ENCODE measurements at places on chromosomes 1 and 21.

GRCh38 chr1:203508463-203509073, 14.6 kb downstream of the OPTC start:
- peak; percentile 23 for DNase-seq

DNA sequence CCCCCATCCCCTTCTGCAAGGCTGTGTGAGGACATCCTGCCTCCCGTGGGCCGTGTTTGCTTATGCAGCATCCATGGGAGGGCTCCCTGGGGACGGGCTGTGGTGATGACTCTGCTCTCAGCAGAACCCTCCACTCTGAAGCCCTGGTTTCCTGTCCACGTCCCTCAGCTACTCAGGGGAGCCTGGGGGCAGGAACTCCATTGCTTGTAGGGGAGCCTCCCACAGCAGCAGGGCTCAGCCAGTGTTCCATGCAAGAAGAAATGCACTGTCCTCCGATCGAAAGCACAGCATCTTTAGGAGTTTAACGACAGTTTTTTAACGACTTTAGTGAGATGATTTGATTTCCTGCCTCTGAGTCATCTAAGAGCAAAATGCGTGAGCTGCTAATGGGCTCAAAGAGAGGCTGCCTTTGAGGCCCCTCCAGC, 8.3 kb upstream of the KCNAB2 start:
- peak; percentile 92 for DNase-seq

DNA sequence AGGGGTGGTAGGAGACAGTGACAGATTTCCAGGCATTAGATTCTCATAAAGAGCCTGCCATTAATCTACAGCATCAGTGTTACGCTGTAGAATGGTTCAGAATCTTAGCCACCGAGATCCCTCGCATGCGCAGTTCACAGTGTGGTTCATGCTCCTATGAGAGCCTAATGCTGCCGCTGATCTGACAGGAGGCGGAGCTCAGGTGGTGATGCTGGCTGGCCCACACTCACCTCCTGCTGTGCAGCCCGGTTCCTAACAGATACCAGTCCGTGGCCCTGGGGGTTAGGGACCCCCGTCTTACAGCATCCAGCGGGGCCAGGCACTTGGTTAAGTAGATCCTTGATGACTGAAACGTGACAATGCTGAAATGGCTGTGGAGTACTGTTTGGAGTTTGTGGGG, 163.6 kb upstream of the C1orf21 start:
- DNase-seq = no peak

DNA sequence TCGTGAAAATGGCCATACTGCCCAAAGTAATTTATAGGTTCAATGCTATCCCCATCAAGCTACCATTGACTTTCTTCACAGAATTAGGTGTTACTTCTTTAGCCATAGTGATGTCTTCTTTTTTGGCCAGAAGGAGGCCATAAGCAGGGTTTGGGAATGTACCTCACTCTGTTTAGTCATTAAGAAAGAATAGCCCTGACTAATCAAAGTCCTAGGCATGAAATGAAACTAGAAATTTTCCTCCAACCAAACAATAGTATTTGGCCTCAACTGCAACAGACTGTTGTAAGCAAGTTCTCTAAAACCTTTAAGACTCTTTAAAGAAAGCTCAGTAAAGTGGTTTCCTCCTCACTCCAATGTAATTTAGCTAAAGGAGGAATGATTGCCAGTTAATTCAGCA, 163.9 kb downstream of the AKT3 start:
- no peak for DNase-seq

DNA sequence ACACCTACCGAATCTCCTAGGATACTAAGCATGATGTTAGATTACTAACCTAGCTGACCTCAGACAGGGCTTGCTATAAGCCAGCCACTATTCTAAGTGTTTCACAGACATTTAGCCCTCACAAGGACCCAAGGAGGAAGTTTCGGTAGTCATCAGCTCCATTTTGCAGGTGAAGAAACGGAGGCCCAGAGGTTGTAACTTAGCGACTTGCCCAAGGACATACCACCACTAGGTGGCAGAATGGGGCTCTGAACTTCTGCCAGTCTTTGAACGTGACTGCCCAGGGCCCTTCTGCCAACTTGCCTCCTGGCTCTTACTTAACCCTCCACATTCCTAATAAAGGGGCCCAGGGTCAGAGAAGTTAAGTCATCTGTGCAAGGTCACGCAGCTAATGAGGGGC, 283.5 kb downstream of the C1orf94 start:
- DNase-seq = peak; percentile 8

DNA sequence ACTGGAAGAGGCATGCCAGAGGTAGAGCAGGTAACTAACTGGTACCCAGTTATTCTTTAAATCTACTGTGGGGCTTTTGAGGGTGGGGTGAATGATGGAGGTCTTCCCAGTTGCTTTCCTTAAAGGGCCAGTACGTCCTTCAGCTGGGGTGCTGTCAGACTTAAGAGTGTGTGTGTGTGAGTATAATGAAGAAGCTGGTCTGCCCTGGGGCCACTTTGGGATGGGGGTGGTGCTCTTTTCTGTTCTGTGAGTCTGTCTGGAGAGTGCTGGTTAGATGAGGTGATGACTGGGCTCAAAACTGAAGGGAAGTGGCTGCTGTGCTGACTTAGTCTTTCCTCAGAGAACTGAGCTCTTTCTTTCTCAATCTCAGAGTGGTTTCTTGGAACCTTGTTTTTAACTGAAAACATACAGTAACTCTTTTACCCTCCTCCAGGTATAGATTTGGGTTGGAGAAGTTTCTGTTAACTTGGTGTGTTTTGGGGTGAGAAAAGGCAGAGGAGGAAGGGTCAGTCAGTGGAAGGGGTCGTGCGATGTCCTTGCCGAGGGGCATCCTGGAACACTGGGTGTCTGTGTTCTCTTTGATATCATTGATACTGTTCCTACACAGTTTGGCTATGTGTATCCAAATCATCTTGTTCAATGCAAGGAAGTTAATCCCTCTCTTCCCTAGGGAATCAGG, 746 bp downstream of the MACF1 start:
- DNase-seq = peak; percentile 82

- no peak for DNase-seq
Observed at GRCh38 chr1:163115887-163116286, 46.7 kb downstream of the RGS4 start.

DNA sequence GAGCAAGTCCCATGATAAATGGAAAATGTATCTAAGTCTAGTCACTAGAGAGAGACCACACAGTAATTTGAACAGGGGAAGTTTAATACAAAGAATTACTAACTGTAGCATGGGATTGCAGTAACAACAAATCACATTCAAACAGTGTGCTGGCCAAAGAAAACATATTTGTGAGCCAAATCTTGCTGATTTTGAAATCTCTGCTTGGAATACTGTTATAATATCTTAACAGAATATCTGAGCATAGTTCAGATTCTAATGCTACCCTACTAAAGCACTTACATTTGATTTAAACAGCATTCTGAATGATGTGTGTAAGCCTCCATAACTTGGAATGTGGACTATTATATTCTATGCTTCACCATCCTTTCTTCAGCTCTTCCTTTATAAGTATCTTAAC, 270.0 kb upstream of the BRINP3 start:
- DNase-seq = peak; percentile 57

- DNase-seq = no peak
Observed at GRCh38 chr1:210689826-210690225, 361.1 kb downstream of the HHAT start.

GRCh38 chr1:95496773-95497172, 262.8 kb downstream of the RWDD3 start:
- no peak for DNase-seq

DNA sequence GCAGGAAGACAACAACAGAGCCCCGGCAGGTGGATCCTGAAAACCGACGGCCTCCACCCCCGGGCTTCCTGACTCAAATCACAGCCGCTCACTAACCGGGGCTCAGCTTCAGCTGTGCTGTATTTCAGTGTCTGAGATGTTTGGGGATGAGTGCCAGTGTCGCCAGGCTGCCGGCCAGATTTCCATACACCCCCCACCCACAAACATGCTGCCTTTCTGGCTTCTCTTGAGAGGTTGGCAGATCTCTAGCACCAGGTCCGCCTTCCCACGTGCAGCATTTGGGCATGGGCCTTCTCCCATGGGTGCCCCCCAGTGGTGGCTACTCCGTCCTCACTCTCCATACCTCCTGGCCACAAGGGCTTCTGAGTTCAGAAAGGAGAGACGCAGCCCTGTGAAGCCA, 34.8 kb downstream of the KCNAB2 start:
- no peak for DNase-seq

- DNase-seq = no peak
Observed at GRCh38 chr1:36383240-36383639, 2.5 kb downstream of the STK40 start.

All from fibroblast of skin of back (primary cell).